ENCODE measurements at places on chromosomes 16 and 17.

DNA sequence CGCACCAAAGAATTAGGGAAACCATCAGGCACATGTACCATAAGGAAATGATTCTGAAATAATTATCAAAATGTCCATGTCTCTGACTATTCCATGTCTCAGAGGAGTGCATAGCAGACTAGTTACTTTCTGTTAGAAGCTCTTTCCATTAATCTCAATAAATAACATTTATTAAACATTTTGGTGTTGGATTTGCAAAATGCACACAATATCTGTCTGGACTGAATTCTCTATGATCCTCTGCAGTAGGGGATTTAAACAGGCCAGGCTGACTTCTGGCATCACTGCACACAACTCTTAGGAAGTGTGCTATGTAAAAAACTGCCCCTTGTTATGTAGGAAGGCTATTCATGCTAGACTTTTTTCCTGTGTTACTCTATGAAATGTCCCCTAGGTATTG, 283.3 kb upstream of the CDH5 start:
- DNase-seq = no peak

- DNase-seq = no peak
Observed at GRCh38 chr16:84443166-84443802, 61.2 kb downstream of the MEAK7 start.

DNA sequence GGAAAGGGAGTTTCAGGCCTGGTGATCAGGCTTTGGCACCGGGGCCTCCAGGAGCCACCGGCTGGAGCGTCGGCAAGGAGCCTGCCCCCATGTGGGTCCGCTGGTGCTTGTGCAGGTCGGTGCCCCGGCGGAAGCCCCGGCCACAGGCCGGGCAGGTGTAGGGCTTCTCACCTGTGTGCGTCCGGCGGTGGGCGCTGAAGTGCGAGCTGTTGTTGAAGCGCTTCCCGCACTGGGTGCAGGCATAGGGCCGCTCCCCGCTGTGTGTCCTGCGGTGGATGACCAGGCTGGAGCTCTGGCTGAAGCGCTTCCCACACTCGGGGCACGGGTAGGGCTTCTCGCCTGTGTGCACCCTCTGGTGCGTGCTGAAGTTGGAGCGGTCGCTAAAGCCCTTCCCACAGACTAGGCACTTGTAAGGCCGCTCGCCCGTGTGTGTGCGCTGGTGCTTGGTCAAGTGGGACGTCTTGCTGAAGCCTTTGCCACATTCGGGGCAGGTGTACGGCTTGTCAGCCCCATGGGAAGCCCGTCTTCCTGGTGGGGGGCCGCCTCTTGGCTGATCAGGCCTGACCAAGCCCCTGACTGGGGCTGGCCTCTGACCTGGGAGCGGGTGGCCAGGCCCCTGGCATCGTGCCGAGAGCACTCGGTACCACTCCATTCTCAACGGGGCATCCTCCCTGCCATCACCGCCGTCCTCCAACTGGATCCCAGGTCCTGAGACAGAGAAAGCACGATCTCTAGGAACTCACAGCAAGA, 14.4 kb downstream of the ZNF500 start:
- DNase-seq = no peak

DNA sequence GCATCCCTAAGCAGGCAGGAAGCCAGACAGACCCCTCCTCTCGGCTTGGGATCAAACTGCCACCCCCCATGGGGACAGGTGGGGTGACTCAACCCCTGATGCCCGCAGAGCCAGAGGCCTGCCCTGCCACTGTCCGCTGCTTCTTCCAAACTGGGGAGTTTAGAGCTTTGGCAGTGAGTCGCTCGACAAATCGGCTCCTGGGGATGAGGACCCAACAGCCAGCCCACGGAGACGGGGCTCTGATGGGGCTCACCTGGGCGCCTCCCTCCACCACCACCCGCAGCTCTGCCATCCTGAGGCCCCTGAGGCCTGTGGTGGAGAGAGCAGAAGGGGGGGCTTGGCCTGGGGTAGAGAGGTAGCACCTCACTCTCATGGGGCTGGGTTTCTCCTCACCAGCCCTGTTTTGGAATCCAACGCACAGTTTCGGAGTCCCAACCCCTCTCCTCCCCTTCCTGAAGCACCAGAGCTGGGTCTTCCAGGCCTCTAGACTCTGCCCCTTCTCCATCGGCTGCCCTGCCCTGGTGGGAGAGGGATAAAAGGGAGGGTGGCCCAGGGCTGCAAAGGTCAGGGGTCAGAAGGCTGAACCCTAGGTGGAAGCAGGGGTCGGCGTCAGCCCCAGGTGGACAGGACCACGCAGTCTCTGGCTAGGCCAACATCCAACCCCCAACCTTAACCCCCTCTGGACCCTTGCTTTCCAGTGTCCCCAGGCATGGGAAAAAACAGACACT, 5.8 kb downstream of the PRSS22 start:
- no peak for DNase-seq

DNA sequence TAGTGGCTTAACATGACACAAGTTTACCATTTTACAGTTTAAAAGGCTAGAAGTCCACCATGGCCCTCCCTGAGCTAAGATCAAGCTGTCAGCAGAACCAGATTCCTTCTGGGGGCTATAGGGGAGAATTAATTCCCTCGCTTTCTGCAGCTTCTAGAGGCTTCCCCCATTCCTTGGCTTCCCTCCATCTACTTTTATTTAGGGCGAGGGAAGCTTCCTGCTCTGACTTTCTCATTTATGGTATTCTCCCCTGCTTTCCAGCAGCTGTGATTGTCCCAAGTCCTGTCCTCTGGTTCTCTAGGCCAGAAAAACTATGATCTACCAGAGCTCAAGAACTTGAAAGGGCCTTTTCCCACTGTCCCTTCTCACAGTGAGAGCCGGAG, 4.3 kb downstream of the CETP start:
- DNase-seq = no peak

DNA sequence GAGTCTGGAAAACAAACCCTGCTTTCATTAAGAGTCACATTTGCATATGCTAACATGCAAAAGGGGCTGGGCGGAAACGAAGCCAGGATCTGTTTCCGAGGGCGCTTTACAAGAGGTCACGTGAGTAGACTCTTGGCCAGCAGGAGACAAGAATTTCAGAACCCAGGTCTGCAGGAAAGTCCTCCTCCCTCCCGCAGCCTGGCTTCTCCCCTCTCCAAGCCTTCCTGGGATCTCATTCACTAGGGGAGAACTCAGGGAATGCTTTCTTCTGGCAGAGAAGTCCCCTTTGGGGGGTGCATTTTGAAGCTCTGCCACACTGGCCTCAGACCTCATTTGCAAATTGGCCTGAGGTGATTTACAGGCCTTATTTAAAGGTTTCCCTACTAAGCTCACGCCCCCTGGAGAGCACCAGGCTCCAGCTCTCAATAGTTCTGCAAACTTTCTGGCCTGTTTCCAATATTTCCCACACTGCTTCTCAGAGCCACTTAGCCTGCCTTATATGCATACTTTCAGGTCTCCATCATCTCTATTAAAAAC, 57.2 kb upstream of the CACNG5 start:
- DNase-seq = no peak

- no peak for DNase-seq
Observed at GRCh38 chr17:16243385-16243784, 26.4 kb downstream of the PIGL start.

DNA sequence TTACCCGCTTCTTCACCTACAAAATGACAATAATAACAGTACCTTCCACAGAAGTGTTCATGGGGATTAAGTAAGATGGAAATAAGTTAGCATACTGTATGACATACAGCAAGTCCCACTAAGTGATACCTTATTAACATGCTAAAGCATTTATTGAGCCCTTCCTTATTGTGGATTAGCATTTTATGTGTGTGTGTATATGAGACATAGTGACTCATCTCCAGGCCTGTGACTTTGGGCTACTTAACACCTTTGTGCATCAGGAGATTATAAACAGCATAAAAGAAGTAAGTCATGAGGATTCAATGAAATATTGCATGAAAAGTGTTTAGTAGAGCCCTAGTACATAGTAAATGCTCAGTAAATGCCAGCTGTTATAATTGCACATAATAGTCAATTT, 52.9 kb downstream of the CA10 start:
- no peak for DNase-seq

- peak; percentile 58 for DNase-seq
Observed at GRCh38 chr16:57786632-57787518, 15.4 kb downstream of the KIFC3 start.

DNA sequence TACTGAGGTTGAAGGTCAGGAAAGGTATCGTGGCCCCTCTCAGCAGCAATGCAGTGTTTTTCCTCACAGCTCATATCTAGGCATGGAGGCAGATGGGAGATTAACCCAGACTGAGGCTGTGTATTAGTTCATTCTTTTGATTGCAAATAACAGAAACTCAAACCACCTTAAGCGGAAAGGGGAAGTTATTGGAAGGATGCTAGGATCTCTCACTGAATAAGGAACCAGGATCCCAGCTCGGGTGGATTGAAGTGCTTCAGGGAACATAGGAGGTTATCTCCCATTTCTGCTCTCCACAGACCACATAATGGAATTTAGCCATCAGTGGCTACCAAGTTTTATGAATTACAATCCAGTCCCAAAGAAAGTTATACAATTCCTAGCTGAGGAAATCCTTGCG, 8.2 kb downstream of the ZNF689 start:
- DNase-seq = no peak

DNA sequence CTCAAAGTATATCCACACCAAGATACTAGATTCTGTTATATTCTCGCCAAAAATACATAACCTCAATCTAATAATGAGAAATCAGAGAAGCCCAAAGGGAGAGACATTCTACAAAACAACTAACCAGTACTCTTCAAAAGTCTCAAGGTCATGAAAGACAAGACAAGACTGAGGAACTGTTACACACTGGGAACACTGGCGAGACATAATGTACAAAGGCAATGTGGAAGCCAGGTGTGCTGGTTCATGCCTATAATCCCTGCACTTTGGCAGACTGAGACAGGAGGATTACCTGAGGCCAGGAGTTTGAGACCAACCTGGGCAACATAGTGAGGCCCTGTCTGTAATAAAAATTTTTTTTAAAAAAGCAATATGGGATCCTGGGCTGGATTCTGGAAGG, 85.9 kb downstream of the SPAG9 start:
- DNase-seq = no peak

DNA sequence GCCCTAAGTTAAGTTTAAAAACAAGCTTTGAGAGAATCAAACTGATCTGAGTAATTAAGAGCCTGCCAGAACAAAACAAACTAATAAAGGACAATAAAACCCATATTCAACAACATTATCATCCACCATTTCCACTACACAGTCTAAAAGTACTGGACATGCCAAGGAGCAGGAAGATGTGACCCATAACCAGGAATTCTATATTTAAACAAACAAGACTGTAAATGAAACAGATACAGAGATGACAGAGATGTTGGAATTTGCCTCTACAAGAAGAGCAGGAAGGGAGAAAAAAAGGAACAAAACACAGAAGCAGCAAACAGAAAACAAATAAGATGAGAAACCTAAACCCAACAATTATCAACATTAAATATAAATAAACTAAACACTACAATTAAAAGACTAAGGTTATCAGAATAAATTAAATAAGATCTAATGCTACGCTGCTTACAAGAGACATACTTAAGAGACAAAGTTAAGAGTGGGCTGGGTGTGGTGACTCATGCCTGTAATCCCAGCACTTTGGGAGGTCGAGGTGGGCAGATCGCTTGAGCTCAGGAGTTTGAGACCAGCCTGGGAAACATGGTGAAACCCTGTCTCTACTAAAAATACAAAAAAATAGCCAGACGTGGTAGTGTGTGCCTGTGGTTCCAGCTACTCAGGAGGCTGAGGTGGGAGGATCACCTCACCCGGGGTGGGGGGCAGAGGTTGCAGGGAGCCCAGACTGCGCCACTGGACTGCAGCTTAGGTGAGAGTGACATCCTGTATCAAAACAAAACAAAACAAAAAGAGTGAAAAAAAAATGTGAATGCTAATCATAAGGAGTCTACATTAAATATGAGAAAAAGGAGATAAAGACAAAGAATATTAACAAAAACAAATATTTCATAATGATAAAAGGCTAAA, 50.6 kb downstream of the CREBBP start:
- DNase-seq = no peak

DNA sequence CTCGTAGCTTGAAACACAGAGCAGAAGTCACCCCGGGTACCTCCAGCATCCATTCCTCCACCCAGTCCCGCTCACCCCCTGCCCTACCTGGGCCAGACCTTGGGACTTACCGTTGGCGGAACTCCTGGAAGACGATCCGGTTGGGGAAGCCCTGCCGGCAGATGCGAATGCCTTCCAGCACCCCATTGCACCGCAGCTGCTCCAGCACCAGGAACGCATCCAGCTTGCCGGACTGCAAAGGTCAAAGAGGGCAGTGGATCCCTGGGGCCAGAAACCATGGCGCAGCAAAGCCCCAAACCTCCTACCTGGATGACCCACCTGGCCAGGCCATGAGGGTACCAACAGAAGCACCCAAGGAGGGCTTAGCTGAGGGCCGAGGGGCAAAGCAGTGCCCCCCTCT, 97.9 kb downstream of the NDE1 start:
- DNase-seq = no peak

Data from occipital lobe (tissue), 3 donors.